ENCODE measurements at places on chromosomes 16 and 17.

- no peak for DNase-seq
Observed at GRCh38 chr16:59039066-59039720, 305.1 kb upstream of the GOT2 start.

DNA sequence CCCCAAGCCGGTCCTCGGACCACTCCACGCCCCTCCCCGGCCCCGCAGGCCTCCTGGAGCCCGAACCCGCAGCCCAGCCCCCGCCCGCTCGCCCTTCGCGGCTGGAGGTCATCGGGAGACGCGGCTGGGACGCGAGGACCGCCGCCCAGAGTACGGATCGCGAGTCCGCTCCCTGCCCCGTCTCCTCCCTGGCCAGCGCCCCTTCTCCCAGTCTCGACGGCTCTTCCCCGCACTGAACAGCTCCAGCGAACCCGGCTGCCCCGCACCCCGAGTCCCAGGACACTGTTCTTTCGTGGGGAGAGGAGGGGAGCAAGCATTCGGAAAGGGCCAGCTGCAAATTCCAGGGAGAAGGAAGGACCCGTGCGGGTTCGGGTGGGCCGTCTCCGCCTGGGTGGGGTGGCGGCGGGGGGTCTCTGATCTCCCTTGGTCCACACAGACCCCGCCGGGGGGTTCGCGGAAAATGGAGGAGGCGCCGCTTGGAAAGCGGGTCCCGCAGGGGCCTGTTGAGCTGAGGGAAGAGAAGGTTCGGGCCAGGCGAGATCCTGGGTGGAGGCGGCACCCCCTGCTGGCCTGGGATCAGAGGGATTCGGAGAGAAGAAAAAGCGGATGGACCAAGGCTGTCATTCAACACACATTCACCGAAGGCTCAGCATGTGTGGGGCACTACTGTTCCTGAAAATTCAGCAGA, 632 bp upstream of the RTN4RL1 start:
- peak; percentile 70 for DNase-seq

DNA sequence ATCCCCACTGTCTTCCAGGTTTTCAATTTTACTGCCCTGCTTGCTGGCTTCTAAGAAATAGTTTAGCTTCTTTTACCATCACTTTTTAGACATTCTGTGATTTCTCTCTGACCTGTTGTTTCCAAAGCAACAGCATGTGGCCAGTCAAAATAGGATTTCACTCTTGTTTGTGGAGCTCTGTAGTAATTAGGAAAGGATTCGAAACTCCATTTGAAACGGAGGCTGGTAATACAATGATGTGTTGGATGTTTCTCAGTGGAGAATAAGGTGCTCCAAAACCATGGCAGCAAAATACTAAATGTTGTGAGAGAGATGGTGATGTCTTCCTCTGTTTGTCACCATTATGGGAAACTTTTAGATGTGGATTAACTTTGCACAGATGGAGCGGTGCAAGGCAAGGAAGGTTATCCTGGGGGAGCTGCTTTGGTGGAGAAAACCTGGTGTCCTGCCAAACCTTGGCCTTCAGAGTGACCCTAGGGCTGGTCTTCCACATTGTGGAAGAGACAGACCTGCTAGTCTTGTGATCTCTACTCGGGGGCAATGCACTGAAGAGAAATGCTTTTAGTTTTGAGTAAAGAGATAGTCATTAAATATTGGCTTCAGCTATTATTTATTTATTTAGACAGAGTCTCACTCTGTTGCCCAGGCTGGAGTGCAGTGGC, 79.4 kb downstream of the PRKCA start:
- no peak for DNase-seq

GRCh38 chr17:164303-165235, 16.9 kb downstream of the DOC2B start:
- peak; percentile 69 for DNase-seq

DNA sequence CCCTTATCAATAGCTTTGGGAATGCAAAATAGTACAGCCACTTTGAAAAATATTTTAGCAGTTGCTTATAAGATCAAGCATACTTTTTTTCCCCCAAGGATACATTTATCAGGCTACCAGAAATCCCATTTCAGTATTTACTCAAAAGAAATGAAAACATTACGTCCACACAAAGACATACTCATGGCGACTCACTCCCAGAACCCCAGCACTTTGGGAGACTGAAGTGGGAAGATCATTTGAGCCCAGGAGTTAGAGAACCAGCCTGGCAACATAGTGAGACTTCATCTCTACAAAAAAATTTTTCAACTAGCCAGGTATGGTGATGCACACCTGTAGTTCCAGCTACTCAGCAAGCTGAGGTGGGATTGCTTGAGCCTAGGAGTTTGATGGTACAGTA, 5.9 kb downstream of the SKA2 start:
- no peak for DNase-seq

- DNase-seq: no peak
Observed at GRCh38 chr16:78538919-78539318, 439.5 kb downstream of the WWOX start.

DNA sequence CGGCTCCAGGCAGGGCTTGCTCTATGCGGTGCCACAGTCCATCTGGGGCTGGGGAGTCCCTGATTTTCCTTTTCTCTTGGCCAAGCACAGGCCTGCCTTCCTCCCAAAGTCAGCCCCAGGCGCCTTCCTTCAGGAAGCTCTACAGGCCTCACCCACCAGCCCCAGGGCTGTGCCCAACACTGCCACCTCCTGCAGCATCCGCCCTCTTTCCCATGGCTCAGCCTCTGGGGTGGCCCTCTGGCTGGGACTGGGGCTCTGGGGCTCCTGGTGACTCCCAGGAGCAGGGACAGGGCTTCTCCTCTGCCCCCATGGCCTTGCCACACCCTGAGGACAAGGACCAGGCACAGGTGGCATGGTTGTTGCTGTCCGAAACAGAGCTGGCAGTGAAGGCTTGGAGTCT, 817 bp downstream of the ITGB4 start:
- no peak for DNase-seq

- no peak for DNase-seq
Observed at GRCh38 chr17:17740615-17741348, 59.5 kb downstream of the RAI1 start.

All from GM13976 (cell line).